Left ventricle myocardium inferior (tissue), 1 donor: ENCODE measurements at places on chromosomes 2 and 18. TPM values are rescaled to one million over a fixed set of nuclear protein-coding genes. Genes with fewer than 3 reads are reported as not detected.

- H3K36me3 ChIP-seq = no peaks in the 10 kb centered on the region
- peaks cover 13% of the 10 kb centered on the region for H3K4me1 ChIP-seq
- DNase-seq = peak; percentile 82
- H3K27ac ChIP-seq = peak overlapping the region; percentile 72
Measured at GRCh38 chr2:176454893-176455815, 185.9 kb downstream of the MTX2 start.

- no peak overlapping the region for H3K4me3 ChIP-seq
- no peak for DNase-seq
- peaks cover 31% of the 10 kb centered on the region for H3K36me3 ChIP-seq
- peaks cover 61% of the 10 kb centered on the region for H3K4me1 ChIP-seq
- peak overlapping the region; percentile 95 for H3K27ac ChIP-seq
- H3K27me3 ChIP-seq = no peaks in the 10 kb centered on the region
Measured at GRCh38 chr2:74206180-74206688, 7.8 kb downstream of the MTHFD2 start.

DNA sequence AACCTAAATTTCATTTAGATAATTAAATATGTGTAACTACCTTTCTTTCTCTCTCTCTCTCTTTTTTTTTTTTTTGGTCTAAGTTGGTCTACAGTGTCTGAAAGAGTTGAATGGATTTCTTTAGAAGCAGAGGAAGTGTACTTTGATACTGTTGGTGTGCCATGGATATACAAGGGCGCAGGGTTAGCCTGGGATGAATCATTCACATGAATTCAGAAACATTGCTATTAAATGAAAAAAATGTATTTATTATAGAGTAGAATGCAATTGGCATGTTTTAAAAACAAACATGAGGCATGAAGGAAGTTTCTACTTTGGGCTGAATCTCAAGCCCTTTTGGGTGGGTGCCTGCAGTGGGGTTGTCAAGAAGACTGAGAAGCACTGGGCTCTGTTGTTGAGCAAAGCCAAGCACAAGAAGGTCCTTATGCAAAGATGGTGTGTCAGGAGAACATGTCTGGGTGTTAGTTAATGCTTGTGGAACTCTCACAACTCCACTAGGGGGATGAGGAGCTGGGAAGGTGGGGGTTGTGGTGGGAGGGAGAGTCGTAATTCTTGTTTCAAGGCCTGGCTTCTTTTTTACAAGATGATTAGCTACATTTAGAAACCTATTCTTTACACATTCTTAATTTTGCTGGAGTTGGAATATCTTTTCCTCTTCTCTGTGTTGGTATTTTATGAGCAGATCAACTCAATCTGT, 57.9 kb downstream of the LYPD6 start:
- H3K4me3 ChIP-seq = no peak overlapping the region
- H3K27me3 ChIP-seq = no peaks in the 10 kb centered on the region

DNA sequence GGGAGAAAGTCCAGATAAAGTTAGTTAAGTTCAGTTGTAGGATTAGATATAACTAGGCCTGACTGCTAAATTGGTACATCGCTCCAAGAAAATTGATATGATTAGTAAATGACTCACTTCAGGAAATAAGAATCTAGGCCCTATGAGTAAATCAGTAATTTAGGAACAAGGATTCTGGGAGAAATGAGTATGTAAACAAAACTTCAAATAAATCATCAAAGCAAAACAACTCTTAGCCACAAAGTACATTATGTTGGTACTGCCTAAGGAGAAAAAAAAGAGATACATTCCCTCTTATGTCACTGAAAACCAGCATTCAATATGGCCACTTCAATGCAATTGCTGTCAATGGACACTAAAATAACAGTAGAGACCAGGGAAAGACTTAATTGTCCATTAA, 529.1 kb downstream of the ZNF804A start:
- no peak overlapping the region for H3K4me3 ChIP-seq
- no peak overlapping the region for H3K27ac ChIP-seq
- no peaks in the 10 kb centered on the region for H3K4me1 ChIP-seq
- no peaks in the 10 kb centered on the region for H3K27me3 ChIP-seq

DNA sequence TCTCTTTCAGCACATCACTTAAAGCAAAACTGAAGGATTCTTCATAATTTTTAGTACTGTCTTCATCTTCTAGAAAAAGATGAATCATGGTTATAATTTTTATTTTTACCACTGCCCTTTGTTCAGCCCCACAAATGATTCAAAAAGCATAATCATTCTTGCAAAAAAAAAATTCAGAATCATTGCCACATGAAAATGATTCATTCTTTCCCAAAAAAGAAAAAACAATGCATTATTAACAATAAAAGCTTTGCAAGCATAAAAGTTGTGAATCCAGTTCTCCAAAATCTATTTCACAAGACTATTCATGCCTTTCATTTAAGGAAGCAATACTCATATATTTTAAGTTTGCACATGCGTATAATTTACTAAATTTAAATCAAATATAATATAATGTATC, 204.8 kb downstream of the RBM43 start:
- no peaks in the 10 kb centered on the region for H3K36me3 ChIP-seq
- H3K27me3 ChIP-seq = no peaks in the 10 kb centered on the region
- H3K4me1 ChIP-seq = no peaks in the 10 kb centered on the region

DNA sequence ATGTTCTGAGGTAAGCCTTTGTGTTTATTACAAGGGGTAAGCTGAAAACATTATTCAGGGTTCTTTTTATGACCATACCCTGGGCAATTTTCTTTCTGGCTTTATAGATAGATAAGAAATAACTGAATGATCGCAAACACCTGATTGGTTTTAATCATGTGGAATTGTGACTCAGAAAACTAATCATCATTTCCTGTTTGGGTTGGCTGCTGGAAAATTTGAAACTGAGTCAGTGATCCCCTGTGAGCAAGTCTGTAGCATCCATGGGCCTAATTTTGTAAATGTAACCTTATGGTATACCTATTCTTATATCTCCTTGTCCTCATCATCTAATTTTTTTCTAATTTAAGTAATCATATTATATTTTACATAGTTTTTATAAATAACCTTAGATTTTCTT, 34.3 kb downstream of the CCDC68 start:
- DNase-seq = no peak
- no peak overlapping the region for H3K4me3 ChIP-seq
- no peaks in the 10 kb centered on the region for H3K4me1 ChIP-seq
- no peaks in the 10 kb centered on the region for H3K27me3 ChIP-seq
- H3K27ac ChIP-seq = no peak overlapping the region

- no peak overlapping the region for H3K4me3 ChIP-seq
- peaks cover 8% of the 10 kb centered on the region for H3K4me1 ChIP-seq
- H3K27ac ChIP-seq = no peak overlapping the region
- peaks cover 19% of the 10 kb centered on the region for H3K27me3 ChIP-seq
- DNase-seq = no peak
Measured at GRCh38 chr18:80169607-80170006, 60.5 kb downstream of the ADNP2 start.

GRCh38 chr18:5040476-5040875, 156.6 kb downstream of the AKAIN1 start:
- no peak for DNase-seq
- H3K4me3 ChIP-seq = no peak overlapping the region
- no peaks in the 10 kb centered on the region for H3K36me3 ChIP-seq

The GAREM1 gene
- 8.6 TPM for total RNA-seq

- no peaks in the 10 kb centered on the region for H3K36me3 ChIP-seq
- H3K4me3 ChIP-seq = peak within 1 kb of the TSS; percentile 79
- H3K4me1 ChIP-seq = peaks cover 22% of the 10 kb centered on the region
- DNase-seq = peak; percentile 66
- peaks cover 29% of the 10 kb centered on the region for H3K27me3 ChIP-seq
Measured at GRCh38 chr18:69400253-69400975, at the start of gene DOK6. Gene DOK6 (plus strand): TSS chr18:69400888.

The HOXD12 gene
- not detected for total RNA-seq

The ASB18 gene
- 11.3 TPM for total RNA-seq

The FOXI3 gene
- not detected for total RNA-seq

GRCh38 chr2:164693390-164693789, 72.1 kb upstream of the GRB14 start:
- H3K27me3 ChIP-seq = no peaks in the 10 kb centered on the region
- DNase-seq = no peak
- no peak overlapping the region for H3K27ac ChIP-seq
- H3K36me3 ChIP-seq = peaks cover 61% of the 10 kb centered on the region

The KCNG2 gene
- total RNA-seq = not detected

GRCh38 chr18:3466045-3466444, 16.1 kb downstream of the TGIF1 start:
- H3K27me3 ChIP-seq = no peaks in the 10 kb centered on the region
- no peak overlapping the region for H3K27ac ChIP-seq
- DNase-seq = no peak
- H3K36me3 ChIP-seq = peaks cover 10% of the 10 kb centered on the region

The PPP1R1C gene
- 33.1 TPM for total RNA-seq

- H3K27ac ChIP-seq = no peak overlapping the region
- no peaks in the 10 kb centered on the region for H3K36me3 ChIP-seq
- H3K27me3 ChIP-seq = no peaks in the 10 kb centered on the region
- no peaks in the 10 kb centered on the region for H3K4me1 ChIP-seq
- H3K4me3 ChIP-seq = no peak overlapping the region
- no peak for DNase-seq
Measured at GRCh38 chr18:24346254-24346653, 51.4 kb downstream of the OSBPL1A start.

The ABCB11 gene
- total RNA-seq = 0.05 TPM

GRCh38 chr2:6787376-6787775, 78.3 kb downstream of the CMPK2 start:
- H3K27me3 ChIP-seq = no peaks in the 10 kb centered on the region
- H3K4me3 ChIP-seq = no peak overlapping the region

The PSD4 gene
- 2.2 TPM for total RNA-seq

The BARD1 gene
- 8.1 TPM for total RNA-seq

The SLC16A14 gene
- total RNA-seq = 3.4 TPM

DNA sequence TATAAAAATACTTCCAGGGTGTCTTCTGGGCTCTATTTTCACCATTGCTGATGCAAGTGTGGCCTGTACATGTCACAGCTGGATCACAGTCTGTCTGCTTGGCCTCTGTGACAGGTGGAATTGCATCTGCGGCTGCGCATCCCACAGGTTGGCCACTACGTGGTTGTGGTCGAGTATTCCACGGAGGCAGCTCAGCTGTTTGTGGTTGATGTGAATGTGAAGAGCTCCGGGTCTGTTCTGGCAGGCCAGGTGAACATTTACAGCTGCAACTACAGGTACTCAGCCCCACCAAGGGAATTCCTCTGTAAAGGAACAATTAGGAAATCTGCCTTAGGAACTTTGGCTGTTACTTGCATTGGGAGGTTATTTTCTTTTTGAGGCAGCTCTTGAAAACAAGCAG, 144.5 kb downstream of the LAMA3 start:
- no peaks in the 10 kb centered on the region for H3K36me3 ChIP-seq
- no peaks in the 10 kb centered on the region for H3K27me3 ChIP-seq
- H3K4me3 ChIP-seq = no peak overlapping the region
- no peak overlapping the region for H3K27ac ChIP-seq
- peaks cover 18% of the 10 kb centered on the region for H3K4me1 ChIP-seq

DNA sequence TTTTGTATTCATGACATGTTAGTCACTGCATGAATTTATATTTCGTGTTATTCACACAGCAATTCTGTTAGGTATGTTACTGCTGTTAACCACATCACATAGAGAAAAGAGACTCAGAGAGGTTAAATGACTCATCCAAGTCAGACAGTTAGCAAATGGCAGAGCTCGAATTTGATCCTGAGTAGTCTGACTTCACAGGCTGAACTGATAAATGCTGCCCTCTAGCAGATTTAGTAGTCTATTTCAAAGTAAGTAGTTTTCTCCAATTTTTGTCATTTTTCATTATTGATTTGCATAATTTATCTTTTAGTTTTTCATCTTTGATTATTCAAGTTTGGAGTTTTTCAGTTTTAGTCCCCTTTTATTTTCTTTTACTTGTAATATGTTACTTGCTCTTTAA, 58.3 kb downstream of the WDR7 start:
- H3K27ac ChIP-seq = no peak overlapping the region
- no peak for DNase-seq
- no peak overlapping the region for H3K4me3 ChIP-seq
- no peaks in the 10 kb centered on the region for H3K4me1 ChIP-seq
- no peaks in the 10 kb centered on the region for H3K27me3 ChIP-seq

The POTEJ gene
- total RNA-seq = not detected

- H3K4me1 ChIP-seq = peaks cover 12% of the 10 kb centered on the region
- no peaks in the 10 kb centered on the region for H3K36me3 ChIP-seq
- H3K27me3 ChIP-seq = peaks cover 91% of the 10 kb centered on the region
Measured at GRCh38 chr2:208407667-208408066, 1.1 kb downstream of the PTH2R start.

DNA sequence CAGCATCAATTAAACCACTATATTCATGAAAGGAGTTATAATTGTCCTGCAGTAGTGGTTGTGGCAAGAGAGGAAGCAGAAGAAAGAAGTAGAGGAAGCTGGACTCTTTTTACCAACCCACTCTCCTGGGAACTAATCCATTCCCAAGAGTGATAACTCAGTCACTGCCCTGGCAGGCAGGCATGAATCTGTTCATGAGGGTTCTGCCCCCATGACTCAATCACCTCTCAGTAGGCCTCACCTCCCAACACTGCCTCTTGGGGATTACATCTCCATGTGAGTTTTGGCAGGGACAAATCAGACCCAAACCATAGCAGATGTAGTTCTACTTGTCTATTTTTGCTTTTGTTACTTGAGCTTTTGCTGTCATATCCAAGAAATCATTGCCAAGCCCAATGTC, 232.7 kb upstream of the MAP2 start:
- no peak overlapping the region for H3K4me3 ChIP-seq
- H3K27ac ChIP-seq = no peak overlapping the region
- no peak for DNase-seq
- no peaks in the 10 kb centered on the region for H3K36me3 ChIP-seq
- no peaks in the 10 kb centered on the region for H3K4me1 ChIP-seq
- H3K27me3 ChIP-seq = no peaks in the 10 kb centered on the region

DNA sequence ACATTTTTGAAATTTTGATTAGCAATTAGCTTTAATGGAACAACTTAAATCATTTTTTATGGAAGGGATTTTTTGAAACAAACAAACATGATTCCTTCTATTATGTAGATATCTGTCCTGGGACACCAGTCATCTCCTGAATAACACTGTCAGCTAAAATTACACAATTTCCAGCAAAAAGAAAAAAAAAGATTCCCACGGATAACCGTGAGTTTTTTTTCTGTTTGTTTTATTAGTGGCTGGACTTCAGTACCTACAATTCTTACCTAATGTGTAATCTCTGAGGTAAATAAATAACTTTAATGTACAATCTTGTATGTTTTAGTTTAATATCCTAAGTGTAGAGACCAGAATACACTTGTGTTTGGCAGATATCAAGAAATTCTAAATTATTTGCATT, 126.6 kb upstream of the KYNU start:
- DNase-seq = no peak
- H3K36me3 ChIP-seq = no peaks in the 10 kb centered on the region
- no peaks in the 10 kb centered on the region for H3K4me1 ChIP-seq
- H3K27me3 ChIP-seq = no peaks in the 10 kb centered on the region
- H3K4me3 ChIP-seq = no peak overlapping the region

DNA sequence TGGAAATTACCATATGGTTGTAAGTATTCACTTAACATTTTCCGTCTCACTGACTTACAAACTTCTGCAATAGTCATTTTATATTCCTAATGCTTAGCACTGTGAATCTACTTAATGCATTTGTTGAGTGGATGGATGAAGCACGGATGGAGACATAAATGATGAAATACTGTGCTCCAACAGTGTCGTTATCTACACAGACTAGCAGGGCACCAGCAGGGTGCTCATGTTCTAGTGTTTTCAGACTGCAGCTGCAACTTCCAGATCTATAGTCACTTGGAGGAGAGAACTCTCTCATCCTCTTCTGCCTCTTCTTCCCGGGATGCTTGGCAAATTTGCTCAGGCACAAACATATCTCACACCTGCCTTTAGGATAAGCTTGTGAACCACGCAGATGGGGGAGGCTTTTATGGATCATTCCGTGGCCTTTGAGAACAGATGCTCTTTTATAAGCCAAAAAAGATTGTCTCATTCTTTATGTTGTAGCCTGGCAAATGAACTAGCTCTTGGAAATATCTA, 797.7 kb downstream of the MBD2 start:
- DNase-seq = no peak
- no peaks in the 10 kb centered on the region for H3K27me3 ChIP-seq
- no peaks in the 10 kb centered on the region for H3K36me3 ChIP-seq
- H3K4me3 ChIP-seq = no peak overlapping the region
